Mammary epithelial cell (primary cell): ENCODE measurements at places on chromosomes 2 and 18. TPM values are rescaled to one million over a fixed set of nuclear protein-coding genes. Genes with fewer than 3 reads are reported as not detected.

DNA sequence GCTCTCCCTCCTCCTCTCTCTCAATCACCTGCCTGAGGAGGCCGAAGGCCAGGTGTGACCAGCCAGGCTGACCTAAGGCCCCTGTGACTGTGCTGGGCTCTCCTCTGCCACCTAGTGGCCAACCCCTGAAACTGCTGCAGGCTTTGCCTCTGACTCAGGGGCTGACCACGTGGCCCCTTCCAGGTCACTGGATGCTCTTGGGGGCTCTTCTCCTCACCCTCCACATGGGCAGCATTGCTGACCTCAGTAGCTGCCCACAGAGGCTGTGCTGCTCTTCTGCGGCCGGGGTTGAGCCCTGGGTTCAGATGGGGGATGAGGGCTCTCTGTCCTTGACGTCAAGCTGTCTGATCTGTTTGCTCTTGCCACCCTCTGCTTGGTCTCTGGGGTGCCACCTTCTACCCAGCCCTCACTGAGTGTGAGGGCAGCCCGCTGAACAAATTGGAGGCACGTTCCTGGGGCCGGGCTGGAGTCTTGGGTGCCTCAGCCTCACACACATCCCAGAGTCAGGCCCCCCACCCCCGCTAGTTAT lies 122.7 kb downstream of the TWIST2 start:
- DNase-seq: peak; percentile 36

DNA sequence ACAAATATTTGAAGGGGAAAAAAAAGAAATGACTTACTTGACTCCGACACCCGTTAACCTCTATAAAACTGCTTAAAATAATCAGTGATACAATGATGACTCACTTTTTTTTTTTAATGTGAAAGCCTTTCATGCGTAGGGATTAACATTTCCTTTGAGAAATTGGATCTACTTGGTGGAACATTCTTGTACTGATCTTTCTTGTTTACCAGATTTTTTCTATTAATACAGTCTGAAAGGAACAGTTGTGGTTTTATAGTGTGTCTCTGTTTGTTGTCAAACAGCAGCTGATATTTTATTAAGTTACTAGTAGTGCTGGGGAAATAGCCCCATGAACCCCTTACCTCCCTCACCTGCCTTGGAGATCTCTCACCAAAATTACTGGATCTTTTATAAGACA lies 40.2 kb upstream of the NEB start:
- DNase-seq: peak; percentile 40

- DNase-seq: no peak
Observed at GRCh38 chr18:12895014-12895413, 11.0 kb upstream of the PTPN2 start.

DNA sequence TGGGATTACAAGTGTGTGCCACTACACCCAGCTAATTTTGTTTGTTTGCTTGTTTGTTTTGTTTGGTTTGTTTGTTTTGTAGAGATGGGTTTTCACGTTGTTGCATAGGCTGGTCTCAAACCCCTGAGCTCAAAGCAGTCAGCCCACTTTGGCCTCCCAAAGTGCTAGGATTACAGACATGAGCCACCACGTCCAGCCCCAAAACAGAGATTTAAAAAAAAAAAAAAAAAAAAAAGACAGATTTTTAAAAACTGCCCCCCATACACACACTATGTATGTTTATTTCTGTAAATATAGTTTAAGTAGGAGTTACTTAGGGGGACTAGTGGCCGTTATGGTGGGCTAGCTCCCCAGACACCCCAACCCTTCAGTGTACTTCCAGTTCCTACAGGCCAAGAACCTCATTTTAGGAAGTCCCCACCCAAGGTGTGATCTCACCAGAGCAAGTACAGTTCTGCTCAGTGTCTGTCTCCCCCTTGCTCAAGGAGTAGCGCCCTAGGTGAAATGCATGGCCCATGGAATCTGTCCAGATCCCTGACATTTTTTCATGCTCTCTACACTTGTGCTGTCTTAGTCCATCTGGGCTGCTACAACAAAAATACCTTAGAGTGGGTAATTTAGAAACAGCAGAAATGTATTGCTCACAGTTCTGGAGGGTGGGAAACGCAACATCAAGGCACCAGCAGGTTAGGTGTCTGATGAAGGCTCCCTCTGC lies 1.6 kb upstream of the TMBIM1 start:
- no peak for DNase-seq

- DNase-seq: peak; percentile 72
Observed at GRCh38 chr2:85888684-85889626, at the start of gene ST3GAL5. Gene ST3GAL5, minus strand, starts transcription at chr2:85888990. Its CDS starts 85 bp downstream, at chr2:85888905.

GRCh38 chr18:12085136-12085535 lies 8.5 kb upstream of the ANKRD62 start:
- no peak for DNase-seq

DNA sequence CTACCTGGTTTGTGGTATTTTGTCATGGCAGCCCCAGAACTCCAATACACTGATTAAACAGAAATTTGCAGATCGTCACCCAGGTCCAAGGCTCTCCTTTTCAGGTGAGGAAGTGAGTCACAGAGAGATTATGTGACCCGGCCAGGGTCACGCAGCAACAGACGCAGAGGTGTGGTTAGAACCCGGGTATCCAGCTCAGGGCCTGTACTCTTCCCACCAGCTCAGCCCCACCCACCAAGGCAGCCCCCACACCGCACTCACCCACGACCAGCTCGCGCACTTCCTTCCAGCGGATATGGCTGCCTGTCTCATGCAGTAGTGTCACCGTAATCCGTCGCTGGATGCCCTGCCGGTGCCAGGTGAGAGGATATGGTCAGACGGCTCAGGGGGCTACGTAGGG lies 48.1 kb downstream of the AQP12A start:
- DNase-seq: no peak

- no peak for DNase-seq
Observed at GRCh38 chr18:42078711-42079110, 123.7 kb downstream of the PIK3C3 start.

DNA sequence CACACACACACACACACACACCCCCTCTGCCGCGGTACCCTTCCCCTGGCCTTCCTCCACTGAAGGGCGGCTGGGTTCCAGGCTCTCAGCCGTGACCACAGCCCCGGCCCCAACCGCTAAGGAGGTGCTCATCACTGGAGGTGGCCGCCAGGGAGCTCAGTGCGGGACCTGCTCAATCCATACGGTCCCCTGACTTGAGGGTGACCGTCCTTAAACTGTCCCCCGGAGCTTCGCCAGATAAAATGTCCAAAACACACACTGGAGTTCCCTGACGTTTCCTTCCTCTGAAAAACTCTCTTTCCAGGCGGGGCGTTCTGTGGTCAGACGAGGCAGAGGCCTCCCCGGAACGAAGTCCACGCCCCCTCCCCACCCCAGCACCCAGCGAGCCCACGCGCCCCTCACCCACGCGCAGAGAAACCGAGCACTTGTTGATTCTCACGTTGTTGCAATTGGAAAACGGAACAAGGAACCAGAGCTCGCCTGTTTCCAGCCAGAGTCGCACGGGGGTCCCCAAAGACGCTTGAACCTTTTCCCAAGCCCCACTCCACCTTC lies 1.4 kb downstream of the MBP start:
- peak; percentile 35 for DNase-seq

DNA sequence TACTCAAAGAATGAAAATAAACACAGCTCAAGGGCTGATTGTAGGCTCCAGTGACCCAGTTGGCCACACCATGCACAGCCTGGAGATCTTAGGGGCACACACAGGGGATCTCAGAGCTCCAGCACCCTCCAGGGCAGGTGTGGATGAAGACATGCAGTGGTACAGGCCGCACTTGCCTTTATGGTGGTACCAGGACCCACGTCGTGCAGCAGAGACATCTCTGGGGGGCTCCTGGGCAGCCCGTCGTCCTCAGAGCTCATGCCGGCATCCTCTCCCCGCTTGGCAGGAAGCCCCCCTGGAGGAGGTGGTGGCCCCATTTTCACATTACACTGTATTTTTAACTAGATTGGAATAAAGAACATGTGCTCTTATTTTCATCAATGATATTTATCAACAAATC lies 101.2 kb upstream of the MGAT4A start:
- no peak for DNase-seq

GRCh38 chr18:12929477-12930083 lies 18.2 kb upstream of the SEH1L start:
- no peak for DNase-seq

GRCh38 chr2:159738509-159739390 lies 26.4 kb downstream of the MARCHF7 start:
- DNase-seq: no peak

- no peak for DNase-seq
Observed at GRCh38 chr2:147698166-147698565, 146.7 kb upstream of the ACVR2A start.

DNA sequence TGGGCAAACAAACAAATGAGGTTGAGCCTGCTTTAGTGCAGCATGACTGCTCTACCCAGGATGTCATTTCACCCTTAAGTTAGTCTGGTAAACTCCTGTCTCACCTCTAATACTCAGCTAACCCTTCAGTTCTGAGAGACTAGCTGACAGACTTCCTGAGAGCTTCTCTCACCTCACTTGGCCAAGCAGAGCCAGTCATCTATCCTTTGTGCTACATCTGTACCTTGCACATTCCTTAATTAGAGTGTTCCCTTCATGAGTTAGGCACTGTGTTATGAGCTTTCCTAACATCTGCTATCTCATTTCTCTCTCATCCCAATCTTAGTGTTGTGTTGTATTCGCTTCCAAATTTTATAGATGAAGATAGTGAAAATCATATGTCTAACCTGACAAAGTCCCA lies 220.1 kb upstream of the PIK3C3 start:
- DNase-seq: no peak

- no peak for DNase-seq
Observed at GRCh38 chr2:177165721-177166711, 46.6 kb upstream of the HNRNPA3 start.

DNA sequence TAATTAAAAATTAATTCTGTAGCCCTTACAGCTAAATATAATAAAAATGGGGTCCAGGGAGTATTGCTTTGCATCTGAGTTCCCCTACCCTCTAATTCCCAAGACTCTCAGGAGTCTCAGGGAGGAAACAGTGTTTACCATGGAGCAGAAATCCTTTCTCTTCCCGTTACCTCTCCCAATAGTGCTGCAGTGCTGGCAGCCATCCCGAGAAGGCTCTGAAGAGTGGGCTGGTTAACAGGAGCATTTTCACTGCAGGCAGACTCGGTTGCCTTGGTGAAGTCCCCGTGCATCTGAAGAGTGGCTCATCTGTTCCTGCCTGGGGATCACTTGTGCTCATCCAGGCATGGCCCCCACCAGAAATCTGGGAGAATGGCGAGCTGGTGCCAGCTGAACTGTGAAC lies 41.8 kb upstream of the TMEM178A start:
- DNase-seq: no peak

- peak; percentile 88 for DNase-seq
Observed at GRCh38 chr18:47928466-47928865, 2.0 kb downstream of the SMAD2 start.

- DNase-seq: no peak
Observed at GRCh38 chr2:9799011-9799596, 44.2 kb upstream of the TAF1B start.

GRCh38 chr2:196167666-196168065 lies 3.7 kb downstream of the STK17B start:
- no peak for DNase-seq

DNA sequence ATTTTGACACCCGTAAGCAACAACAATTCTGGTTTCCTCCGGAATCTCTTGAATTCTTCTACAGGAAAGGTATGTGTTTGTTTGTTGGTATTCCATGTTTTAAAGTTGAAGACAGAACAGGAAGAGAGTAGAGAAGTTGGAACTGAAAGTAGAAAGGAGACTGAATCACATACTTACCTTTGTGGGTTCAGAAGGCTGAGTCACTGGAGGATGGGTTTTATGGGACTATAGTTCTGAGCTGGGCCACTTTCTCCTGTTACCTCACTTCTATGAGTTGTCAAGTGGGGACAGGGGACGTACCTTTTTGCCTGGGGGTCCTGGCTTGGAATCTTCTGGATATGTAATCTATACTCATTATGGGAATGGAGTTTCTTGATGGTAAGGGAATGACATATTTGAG lies 40.9 kb downstream of the KDM3A start:
- peak; percentile 66 for DNase-seq

- DNase-seq: no peak
Observed at GRCh38 chr2:161138429-161138828, 21.8 kb upstream of the TANK start.

GRCh38 chr2:128520340-128520739 lies 201.7 kb upstream of the HS6ST1 start:
- peak; percentile 14 for DNase-seq

- no peak for DNase-seq
Observed at GRCh38 chr2:121131375-121131774, 153.6 kb downstream of the TFCP2L1 start.

- DNase-seq: no peak
Observed at GRCh38 chr2:177970670-177971454, 101.7 kb downstream of the PDE11A start.

DNA sequence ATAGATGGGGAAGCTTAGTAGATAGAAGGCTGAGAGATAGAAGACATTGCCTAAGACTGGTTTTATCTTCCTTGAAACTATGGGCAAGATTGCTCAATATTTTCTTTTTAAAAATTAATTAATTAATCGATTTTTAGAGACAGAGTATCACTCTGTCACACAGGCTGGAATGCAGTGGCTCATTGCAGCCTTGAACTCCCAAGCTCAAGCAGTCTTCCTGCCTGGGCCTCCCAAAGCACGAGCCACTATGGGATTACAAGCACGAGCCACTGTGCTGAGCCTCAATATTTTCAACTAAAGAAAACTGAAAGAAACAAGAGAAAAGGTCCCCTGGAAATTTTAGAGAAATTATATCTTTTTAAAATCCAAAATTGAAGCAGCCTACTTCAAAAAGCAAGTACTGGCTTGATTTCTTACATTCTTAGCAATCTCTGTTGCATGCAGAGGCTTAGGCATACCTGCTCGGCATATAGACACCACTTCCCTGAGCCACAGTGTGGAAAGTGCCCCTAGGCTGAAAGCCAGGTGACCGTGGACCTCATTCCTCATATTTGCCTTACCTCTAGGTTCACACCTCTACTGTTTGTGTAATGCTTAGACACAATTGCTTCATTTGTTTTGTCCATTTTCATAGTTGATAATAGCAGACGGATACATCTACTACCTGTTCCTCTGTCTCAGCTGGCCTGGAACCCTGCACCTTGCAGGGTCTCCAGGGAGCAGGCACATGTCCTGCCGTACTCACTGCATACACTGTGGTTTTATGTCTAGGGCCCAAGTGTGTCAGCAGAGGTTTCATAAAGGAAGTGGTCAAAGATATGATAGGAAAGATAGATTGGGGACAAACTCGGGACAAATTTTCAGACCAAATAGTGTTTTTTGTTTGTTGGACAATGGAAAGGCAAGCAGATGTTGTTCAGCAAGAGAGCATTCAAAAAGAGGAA lies 166.5 kb upstream of the ALPP start:
- peak; percentile 14 for DNase-seq

BCL2 gene
- 1.3 and 1.6 TPM in 2 replicates for total RNA-seq

ITGB6 gene
- 91.7 and 186 TPM in 2 replicates for total RNA-seq

PTH2R gene
- total RNA-seq: under 0.01 TPM

ANKRD30B gene
- not detected for total RNA-seq

GGCX gene
- total RNA-seq: 42.7 TPM

CARF gene
- total RNA-seq: 13.0 TPM

GAREM2 gene
- total RNA-seq: 0.67 TPM

PTPRM gene
- total RNA-seq: 65.8 TPM

BUB1 gene
- 2.7 TPM for total RNA-seq

MGAT4A gene
- 2.0 and 4.7 TPM in 2 replicates for total RNA-seq

NAT8 gene
- not detected in 2 replicates for total RNA-seq

DLGAP1 gene
- 1.7 TPM for total RNA-seq

THSD7B gene
- under 0.01 TPM for total RNA-seq

SMYD1 gene
- not detected in 2 replicates for total RNA-seq
